ENCODE measurements at places on chromosomes 7 and 10.

DNA sequence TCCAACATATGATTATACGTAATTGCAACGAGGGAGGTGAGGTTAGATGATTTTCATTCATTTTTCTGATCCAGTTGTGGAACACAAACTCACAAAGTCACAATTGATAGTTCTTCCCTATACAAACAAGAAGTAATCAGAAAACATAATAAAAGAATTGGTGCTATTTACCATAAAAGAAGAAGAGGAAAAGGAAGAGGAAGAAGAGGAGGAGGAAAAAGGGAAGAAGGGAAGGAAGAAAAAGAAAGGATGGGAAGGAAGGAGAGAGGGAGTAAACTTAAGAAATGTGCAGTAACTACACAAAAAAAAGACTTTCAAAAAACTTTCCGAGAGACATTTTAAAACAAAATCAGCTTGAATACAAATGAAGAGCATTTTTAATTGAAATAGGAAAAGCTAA is 65.0 kb downstream of the CCDC71L start:
- DNase-seq, result no peak

DNA sequence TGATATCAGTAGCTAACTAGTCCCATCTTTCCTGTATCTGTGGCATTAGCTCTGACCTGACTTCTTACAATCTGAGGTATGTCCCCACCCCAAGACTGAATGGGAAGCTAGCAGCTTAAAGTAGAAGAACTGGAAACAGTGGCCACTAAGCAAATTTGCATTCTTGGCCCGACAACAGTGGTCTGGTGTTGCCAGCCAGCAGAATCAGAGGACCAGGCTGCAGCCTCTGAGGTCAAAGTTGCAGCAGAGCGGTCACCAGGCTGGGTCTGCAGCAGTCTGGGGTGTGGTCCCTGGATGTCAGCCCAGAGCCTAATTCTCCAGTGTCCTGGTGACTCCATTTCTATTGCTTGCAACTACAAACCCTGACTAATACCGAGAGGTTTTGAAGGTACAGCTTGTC is 26.3 kb downstream of the FAM107B start:
- DNase-seq, result no peak

- DNase-seq, result no peak
Measured at GRCh38 chr7:106841896-106842390, 23.1 kb upstream of the PIK3CG start.

- no peak for DNase-seq
Measured at GRCh38 chr10:34959321-34959720, 130.8 kb downstream of the CUL2 start.

DNA sequence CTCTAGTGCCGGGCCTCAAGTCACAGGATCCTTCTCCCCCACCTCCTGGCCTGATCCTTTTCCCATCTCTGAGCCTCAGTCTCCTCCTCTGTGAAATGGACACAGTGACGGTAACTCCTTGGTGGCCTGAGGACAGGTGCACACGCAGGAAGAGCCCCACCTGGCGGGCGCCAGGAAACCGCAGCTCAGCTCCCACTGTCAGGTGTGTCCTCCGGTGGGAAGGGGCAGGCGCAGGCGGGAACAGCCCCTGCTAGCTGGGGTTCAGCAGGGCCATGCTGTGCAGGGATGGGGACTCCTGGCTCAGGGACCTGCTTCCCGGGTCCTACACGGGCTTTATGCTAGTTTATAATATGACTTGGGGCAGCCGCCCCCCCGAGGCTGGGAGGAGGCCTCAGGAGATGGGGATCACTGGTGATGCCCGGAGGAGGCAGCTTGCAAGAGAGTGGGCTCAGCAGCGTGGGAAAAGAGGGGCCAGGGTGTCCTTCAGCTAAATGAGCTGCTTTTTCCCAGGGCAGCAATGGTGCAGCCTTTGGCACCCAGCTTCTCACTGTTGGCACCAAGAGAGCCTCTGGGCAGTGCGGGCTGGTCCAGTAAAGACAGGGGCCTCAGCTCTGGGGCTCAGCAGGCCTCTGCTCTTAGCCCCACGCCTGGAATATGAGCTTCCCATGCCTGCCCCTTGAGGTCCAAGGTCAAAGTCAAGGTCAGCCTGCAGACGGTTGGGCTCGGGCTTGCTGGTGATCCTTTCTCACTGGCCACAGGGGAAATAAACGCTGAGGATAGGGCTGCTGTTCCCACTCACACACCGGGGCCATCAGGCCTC is 68.0 kb upstream of the FAM20C start:
- no peak for DNase-seq

GRCh38 chr10:6516929-6517284 is 63.2 kb downstream of the PRKCQ start:
- no peak for DNase-seq

- no peak for DNase-seq
Measured at GRCh38 chr10:77417806-77418640, 219.6 kb downstream of the KCNMA1 start.

- DNase-seq, result no peak
Measured at GRCh38 chr10:14291296-14291695, 39.4 kb downstream of the FRMD4A start.

GRCh38 chr7:112538726-112539255 is 58.0 kb downstream of the LSMEM1 start:
- no peak for DNase-seq

DNA sequence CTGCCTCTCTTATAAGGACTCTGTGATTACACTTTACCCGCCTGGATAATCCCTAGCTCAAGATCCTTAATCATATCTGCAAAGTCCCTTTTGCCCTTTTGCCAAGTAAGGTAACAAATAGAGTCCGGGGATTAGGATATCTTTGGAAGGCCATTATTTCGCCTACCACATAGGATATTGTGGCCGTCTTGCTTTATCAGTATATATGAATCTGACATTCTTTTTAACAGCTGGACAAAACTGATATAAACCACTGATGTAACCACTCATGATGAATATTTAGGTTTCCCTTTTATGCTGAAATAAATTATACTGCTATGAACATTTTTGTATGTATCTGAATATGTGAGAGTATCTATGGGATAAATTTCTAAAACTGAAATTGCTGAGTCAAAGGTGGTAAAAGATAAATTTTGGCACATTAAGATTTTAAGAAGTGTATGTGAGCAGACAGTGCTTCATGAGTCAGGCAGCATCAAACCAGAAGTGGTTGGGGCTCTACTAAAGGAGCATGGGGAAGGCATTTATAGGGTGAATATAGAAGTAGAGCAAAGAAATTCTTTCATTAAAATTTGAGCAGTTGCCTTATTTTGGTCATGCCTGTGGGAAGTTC is 44.7 kb downstream of the AVL9 start:
- no peak for DNase-seq

DNA sequence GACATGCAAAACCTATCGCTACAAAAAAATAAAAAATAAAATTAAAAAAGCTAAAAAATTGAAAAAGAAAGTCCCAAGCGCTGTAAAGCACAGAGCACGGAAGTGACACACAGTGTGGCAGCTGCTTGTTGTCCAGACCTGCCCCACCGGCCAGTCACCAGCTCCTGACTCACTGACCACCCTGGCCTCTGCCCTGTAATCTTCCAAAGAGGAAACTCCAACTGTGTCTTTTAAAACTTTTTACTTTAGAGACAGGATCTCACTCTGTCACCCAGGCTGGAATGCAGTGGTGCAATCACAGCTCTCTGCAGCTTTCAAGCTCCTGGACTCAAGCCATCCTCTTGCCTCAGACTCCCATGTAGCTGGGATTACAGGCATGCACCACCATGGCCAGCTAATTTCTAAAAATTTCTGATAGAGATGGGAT is 23.6 kb downstream of the GNA12 start:
- DNase-seq, result no peak

- DNase-seq, result no peak
Measured at GRCh38 chr7:6500691-6501090, 50.6 kb downstream of the GRID2IP start.

GRCh38 chr10:90743291-90743690 is 114.5 kb downstream of the HTR7 start:
- DNase-seq, result no peak

DNA sequence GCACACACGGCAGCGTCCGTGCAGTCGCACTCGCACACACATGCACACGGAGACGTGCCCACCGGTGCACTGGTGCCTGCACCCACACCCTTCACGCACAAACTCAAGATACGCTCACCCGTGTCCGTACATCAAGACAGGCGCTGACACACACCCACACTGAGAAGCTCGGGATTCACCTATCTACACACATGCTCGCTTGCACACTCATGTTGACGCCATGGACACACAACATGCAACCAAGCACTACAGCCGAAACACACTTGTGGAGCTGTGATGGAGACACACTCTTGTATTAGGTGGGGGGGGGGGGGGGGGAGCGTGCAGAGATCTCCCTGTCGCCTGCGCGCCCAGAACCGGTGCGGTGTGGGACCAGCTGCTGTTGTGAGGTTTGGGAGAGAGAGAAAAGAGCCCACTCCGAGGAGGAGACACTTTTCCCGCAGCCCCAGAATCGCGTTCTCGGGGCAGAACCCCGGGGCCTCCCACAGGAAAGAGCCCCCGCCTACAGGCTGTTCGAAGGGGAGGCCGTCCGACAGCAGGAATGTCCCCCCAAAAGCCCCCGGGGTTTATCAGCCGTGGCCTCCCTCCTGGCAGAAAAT is 605 bp upstream of the NFKB2 start:
- DNase-seq, result no peak

- DNase-seq, result no peak
Measured at GRCh38 chr10:22849077-22849805, 78.6 kb upstream of the ARMC3 start.

GRCh38 chr10:98555021-98555619 is 108.4 kb upstream of the HPS1 start:
- no peak for DNase-seq

DNA sequence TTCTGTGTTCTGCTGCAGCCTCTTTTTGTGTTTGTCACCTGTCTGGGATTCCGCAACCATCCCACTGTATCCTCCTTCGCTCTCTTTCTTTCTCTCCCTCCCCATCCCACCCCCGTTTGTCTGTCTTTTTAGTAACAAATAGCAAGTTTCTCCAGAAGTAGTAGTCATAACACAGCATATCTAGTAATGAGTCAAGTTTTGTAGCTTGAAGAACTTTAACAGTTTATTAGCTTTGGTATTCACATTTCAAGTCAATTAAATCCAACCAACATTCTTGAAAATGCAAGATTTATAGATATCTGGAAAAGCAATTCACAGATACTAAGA is 154.1 kb upstream of the MTPN start:
- DNase-seq, result no peak

GRCh38 chr7:151081170-151082101 is 827 bp upstream of the FASTK start:
- DNase-seq, result no peak

DNA sequence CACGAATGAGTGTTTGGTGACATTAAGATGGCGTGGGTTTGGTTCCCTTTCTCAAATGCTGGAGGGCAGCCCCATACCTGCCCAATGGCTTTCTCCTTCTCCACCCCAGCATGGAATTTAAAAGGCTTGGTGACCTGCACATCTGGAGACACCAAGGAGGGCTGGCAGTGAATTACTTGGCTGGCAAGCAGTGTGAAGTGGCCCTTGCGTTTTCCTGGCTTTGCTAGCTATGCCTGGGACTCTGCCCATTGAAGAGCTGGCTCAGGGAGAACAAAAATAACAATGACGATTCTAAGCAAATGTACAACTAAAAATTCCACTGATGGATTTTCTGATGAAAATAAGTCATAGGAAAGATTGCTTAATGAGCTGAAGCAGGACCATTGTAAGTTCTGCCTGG is 203.7 kb downstream of the CYP26A1 start:
- DNase-seq, result no peak

DNA sequence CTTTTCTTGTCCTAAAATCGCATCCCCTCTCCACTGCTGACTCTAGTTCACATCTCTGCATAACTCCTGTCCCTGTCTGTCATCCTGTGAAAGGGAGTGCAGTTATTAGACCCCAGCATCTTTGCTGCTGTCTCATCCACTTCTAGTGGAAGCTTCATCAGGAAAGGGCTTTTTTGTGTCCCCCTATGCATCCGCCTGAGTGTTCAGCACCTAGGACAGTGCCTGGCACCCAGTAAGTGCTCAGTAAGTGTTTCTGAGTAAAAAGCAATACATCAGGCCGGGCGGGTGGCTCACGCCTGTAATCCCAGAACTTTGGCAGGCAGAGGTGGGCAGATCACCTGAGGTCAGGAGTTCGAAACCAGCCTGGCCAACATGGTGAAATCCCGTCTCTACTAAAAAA is 211.8 kb upstream of the FOXK1 start:
- no peak for DNase-seq
